ENCODE measurements at places on chromosomes 12 and 14. TPM values are rescaled to one million over a fixed set of nuclear protein-coding genes. Genes with fewer than 3 reads are reported as not detected.

The BATF gene
- 165 TPM for total RNA-seq

The ASB2 gene
- 24.8 TPM for total RNA-seq

The DTX1 gene
- 12.9 TPM for total RNA-seq

The MRPL52 gene
- 115 TPM for total RNA-seq

The CATSPERB gene
- 0.07 TPM for total RNA-seq

The RFLNA gene
- not detected for total RNA-seq

The SLC25A47 gene
- not detected for total RNA-seq

The USP44 gene
- 4.1 TPM for total RNA-seq

The ACADS gene
- total RNA-seq: 10.1 TPM

The AP1G2 gene
- 162 TPM for total RNA-seq

The KRT6B gene
- not detected for total RNA-seq

The DPY19L2 gene
- 0.21 TPM for total RNA-seq

The RDH16 gene
- total RNA-seq: 0.32 TPM

The DIO2 gene
- total RNA-seq: not detected

The NOVA1 gene
- total RNA-seq: 0.35 TPM

The OTOGL gene
- not detected for total RNA-seq
